ENCODE measurements at places on chromosomes 13 and 19.

- no peak for DNase-seq
These were observed 2.5 kb downstream of the RAB4B start for GRCh38 chr19:40780582-40780981.

DNA sequence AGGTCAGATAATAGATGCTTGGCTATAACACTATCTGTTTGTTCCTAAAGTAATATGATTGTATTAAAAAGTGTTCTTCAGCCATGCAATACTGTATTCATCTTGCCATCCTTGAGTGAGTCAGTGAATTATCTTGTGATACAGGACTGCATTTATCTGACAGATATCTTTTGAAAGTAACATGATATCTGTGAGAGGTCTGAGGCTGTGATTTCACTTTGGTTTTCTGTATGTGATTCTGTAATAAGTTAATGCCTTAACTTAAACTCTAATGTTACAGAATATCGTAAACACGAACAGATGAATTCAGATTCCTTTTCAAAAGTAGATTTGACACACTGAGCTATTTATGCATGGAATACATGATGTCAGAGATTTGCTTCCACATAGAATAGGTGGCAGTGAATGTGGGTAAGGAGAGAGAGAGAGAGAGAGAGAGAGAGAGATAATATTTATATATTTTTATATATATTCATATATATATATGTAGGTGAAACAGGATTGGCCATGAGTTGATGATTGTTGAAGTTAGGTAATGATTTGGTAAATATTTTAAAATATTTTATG, 97.9 kb upstream of the RNF113B start:
- DNase-seq, result no peak

GRCh38 chr13:66305961-66306617, 924.0 kb downstream of the PCDH9 start:
- DNase-seq, result no peak

DNA sequence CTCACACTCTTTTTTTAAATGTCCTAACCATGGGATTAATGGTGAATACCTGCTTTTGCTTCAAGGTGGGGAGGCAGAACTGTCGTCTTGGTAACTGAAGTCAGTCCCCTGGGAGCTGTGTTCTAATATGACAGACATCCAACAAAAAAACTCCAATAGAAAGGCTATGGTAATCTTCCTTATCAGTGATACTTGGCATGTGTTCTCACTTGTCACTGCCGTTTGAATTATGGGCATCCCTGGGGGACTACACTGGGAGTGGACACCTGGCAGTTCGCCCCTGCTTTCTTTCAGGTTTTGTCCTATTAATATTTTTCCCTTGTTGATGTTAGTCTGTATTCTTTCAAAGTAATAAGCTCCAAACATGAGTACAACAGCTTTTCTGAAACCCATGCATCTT, 252.6 kb downstream of the SLITRK5 start:
- no peak for DNase-seq

GRCh38 chr19:1080360-1081161, 13.6 kb downstream of the ARHGAP45 start:
- no peak for DNase-seq

GRCh38 chr13:43348397-43348796, 325.0 kb downstream of the DNAJC15 start:
- no peak for DNase-seq

GRCh38 chr13:94218537-94218936, 260.9 kb downstream of the DCT start:
- no peak for DNase-seq

- DNase-seq, result no peak
These were observed 618 bp upstream of the ZBTB45 start for GRCh38 chr19:58520257-58520599.

- no peak for DNase-seq
These were observed 8.3 kb downstream of the RYR1 start for GRCh38 chr19:38441657-38442348.

DNA sequence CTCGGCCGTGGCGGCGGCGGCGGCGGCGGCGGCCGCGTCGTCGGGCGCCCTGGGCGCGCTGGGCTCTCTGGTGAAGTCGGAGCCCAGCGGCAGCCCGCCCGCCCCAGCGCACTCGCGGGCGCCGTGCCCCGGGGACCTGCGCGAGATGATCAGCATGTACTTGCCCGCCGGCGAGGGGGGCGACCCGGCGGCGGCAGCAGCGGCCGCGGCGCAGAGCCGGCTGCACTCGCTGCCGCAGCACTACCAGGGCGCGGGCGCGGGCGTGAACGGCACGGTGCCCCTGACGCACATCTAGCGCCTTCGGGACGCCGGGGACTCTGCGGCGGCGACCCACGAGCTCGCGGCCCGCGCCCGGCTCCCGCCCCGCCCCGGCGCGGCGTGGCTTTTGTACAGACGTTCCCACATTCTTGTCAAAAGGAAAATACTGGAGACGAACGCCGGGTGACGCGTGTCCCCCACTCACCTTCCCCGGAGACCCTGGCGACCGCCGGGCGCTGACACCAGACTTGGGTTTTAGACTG, 1.7 kb downstream of the SOX1 start:
- no peak for DNase-seq

DNA sequence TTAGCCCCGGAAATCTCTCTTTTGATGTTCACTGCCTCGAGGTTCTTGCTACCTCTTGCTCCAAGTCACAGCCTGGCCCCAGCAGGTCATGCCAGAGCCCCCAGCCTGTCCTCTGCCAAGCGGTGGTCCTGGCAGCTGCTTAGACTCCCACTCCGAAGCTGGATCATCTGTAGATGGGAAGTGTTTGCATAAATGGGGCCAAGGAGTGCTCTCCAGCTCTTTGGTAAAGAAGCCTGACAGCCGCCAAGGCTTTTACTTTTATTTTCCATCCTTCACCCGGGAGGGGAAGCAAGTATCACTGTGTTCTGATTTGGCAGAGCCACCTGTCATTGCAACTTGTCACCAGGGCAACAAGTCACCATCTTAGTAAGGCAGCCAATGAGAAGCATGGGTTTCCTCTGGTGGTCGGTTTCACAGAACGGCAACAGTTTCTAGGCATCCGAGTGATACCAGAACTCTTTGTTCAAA, 10.6 kb upstream of the RETN start:
- no peak for DNase-seq

DNA sequence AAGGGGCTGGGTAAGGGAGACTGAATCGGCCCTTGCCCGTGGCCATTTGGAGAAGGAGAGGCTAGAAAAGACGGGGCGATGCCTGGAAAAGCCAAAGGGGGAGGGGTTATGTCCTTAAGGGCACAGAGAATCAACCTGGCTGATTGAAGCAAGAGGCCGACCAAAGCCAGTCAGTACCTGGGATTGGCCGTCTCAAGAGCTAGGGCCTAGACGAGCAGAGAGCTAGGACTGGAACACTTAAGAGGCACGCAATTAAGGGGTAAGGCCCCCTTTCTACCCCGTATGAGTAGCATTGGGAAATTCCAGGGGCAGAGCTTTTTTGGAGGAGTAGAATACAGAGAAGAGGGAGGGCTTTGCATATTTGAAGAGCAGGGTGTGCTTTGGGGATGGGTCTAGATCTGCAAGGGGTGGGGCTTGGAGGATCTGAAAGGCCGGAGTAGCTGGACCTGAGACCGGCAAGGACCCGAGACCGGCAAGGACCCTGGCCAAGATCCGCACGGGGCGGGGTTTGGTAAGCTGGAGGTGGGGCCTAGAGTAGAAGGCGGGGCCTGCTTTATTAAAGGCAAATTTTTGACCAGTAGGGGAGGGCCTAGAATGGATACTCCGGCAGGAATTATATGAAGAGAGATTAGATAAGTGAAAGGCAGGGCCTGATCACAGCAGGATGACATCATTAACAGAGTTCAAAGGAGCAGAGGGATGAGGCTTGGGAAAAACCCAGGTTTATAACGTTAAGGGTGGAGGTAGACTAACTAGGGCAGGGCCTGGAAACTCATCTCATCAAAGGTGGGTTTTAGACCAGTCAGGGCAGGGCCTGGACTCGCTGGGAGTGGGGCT, 10.7 kb upstream of the CACNG6 start:
- no peak for DNase-seq

GRCh38 chr19:27906081-27906480, 1306.9 kb downstream of the UQCRFS1 start:
- DNase-seq, result no peak

GRCh38 chr19:36775768-36776167, 3.2 kb upstream of the ZNF850 start:
- DNase-seq, result no peak

- DNase-seq, result no peak
These were observed 22.6 kb downstream of the KLHL26 start for GRCh38 chr19:18659281-18660050.

GRCh38 chr13:51867062-51867461, 5.3 kb downstream of the CCDC70 start:
- DNase-seq, result no peak

- no peak for DNase-seq
These were observed 27.6 kb downstream of the CPT1C start for GRCh38 chr19:49718511-49718910.

DNA sequence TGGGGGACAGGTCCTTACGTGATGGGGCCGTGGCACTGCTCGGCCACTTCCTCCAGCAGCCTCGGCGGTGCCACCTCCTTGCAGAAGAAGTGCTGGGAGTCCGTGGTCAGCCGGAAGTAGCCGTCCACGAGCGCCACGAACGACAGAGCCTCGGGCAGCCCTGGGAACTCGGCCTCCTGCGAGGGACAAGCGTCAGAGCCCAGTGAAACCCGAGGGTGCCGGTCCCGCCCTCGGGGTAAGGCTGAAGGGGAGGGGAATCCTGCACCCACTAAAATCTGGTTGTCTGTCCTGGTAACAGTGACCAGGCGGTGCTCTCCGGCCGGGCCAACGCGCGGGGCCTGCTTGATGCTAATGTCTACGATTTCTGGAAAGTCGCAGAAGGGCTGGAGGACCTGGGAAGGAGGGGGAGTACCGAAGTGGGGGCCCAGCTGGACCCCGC, 6.4 kb downstream of the JAK3 start:
- no peak for DNase-seq
